T-helper 2 cell (primary cell): ENCODE measurements at places on chromosomes 12 and 14.

DNA sequence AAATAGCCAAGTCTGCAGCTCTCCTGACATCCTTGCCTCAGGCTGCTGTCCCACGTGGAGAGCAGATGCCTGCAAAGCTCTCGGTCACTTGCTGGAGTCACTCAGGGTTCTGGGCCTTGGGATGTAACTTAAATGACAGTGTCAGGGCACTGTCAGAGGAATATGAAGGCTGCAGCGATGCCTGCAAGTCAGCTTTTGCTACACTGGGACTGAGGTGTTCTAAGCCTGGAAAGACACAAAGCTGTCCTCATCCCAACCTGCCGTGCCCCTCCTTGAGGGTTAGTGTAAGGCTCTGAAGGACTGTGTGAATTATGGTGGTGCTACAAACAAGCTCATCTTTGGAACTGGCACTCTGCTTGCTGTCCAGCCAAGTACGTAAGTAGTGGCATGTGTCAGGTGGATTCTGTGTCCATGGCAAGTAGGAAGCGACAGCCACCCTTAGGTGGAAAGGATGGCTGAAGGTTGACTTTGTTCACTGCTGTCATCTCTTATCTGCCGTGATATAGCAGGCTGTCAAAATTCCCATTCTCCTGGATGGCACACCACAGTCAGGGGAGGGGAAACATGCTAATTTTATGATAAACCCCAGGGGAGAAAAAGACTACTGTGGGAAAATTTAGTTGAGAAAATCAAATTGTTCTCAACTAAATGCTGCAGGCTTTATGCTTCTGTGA lies 79.9 kb downstream of the DAD1 start:
- DNase-seq = no peak

GRCh38 chr12:88057994-88058718 lies 29.0 kb upstream of the C12orf50 start:
- no peak for DNase-seq

DNA sequence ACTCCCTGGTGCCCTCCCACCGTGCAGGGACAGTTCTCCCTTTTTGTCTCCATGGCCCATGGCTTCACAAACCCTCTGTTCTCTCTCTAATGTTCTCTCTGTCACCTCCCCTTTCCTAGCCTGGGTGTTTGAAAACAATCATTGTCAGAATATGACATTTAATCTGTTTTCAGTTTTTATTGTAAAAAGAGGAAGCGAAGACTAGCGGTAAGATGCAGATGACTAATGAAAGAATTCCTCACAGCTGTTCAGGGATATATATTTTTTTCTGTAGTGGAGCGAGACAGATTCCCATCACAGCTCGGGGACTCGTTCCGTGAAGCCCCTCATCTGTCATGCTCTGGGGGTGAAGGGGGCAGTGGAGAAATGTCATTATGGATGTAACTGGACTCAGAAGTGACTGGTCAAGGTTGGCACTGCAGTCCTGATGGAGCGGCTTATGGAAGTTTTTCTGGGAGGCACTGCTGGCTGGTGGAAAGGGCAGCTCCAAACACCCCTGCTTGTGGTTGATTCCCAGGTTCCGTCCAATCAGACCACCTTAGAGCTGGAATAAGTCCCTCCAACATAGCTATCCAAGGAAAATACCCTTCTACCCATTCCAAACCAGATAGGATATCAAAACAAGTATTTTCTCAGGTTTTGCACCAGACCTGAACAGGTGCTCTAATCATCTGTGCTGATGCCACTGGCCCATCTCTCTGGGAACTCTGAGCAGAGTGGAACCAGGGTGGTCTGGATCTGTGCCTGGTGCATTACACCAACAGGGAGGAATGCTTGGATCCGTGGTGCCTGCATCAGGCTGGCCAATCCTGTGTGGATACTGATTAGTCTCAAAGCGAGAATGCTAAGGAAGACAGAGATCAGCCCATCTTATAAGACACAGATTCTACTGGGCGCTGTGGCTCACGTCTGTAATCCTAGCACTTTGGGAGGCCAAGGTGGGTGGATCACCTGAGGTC lies 84.7 kb downstream of the GPATCH2L start:
- DNase-seq = no peak

GRCh38 chr12:73221836-73222235 lies 949.7 kb downstream of the TRHDE start:
- DNase-seq = no peak
